ENCODE measurements at places on chromosomes 2 and 18. TPM values are rescaled to one million over a fixed set of nuclear protein-coding genes. Genes with fewer than 3 reads are reported as not detected.

- no peak for DNase-seq
Measured at GRCh38 chr2:237035781-237036475, 49.8 kb upstream of the COPS8 start.

DNA sequence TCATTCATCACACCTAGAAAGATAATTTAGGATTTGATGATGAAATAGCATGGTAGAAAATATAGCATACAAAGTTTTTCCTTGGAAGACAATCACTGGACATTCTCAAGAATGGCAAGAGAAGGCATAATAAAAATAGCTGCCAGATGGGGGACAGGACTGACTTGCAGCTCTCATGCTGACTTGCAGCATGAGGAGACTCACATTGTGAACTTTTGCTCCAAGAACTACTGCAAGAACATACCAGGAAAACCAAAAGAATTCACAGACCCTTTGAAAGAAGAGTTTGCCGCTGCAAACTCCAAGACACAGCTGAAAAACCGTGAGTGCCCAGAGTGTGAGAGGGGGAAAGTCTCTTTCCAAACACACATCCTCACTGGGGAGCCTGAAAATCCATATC, 47.0 kb downstream of the CRYGD start:
- no peak for DNase-seq

Gene MDH1B
- polyA plus RNA-seq: 16.2 TPM

DNA sequence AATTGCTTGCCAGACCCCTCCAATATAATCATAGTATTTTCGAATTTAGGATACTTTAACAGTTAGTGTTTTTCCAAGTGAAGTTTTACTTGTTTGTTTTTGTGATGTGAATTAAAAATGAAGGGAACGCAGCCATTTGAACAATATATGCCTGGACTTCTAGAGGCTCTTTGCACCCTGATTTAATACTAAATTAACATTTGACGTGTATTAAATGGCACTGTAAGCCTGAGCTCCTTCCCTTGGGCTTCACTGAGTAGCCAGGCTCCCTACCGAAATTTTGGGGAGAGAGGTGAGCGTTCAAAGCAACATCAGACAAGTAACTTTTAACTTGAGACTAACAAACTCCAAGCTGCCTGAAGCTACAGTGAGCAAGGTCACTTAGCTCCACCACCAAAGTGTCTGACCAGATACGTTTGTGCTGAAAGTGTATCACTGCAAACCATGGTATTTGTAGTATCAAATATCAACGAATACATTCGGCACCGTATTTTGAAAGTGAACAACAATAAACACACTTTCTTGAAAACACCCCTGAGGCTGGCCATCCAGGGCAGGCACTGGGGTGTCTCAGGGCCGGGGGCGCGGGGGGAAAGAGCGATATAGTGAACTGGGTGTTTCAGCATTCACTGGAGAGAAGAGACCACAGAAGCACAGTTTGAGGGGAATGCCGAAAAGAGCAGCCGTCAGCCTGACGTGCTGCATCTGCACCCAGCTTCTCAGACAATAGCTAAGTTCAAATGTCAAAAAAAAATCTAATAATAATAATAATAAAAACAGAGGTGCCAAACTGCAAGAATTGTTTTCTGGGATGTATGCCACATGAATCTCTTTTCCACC, 7.7 kb upstream of the POU3F3 start:
- DNase-seq: no peak

Gene IL18RAP
- 0.23 TPM for polyA plus RNA-seq

Gene INO80D
- polyA plus RNA-seq: 10.1 TPM

Gene ACAA2
- 276 TPM for polyA plus RNA-seq

- DNase-seq: no peak
Measured at GRCh38 chr18:58276789-58277739, 233.0 kb downstream of the NEDD4L start.

Gene PROC
- 3.6 TPM for polyA plus RNA-seq

DNA sequence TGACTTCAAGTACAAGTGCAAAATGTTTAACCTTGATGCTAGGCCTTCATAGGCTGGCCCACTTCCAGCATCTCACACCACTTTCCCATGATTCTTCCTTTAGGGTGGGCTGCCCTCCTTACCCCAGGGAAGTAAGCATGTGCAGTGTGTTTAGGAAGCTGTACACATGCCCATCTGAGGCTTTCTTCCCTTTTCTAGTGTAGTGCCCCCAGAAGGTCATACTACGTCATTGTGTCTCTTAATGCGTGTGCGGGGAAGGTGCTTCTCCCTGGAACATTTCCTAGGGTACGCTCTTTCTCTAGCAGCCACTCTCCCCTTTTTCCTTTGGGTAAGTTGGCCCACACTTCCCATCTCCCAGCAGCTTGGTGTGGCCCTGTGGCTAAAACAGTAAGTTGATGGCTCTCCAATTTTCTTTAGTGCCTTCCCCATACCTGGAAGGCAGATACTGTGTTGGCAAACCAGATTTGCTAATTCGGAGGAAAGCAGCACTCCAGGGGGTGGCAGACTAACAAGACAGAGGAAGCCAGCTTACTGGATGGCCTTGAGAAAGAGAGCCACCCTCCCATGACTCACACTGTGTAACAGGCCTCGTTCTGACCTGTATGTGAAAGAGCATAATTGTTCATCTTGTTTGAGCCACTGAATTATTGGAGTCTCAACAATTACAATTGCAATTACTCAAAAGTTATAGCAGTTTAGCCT, 1.1 kb upstream of the SULT6B1 start:
- no peak for DNase-seq

DNA sequence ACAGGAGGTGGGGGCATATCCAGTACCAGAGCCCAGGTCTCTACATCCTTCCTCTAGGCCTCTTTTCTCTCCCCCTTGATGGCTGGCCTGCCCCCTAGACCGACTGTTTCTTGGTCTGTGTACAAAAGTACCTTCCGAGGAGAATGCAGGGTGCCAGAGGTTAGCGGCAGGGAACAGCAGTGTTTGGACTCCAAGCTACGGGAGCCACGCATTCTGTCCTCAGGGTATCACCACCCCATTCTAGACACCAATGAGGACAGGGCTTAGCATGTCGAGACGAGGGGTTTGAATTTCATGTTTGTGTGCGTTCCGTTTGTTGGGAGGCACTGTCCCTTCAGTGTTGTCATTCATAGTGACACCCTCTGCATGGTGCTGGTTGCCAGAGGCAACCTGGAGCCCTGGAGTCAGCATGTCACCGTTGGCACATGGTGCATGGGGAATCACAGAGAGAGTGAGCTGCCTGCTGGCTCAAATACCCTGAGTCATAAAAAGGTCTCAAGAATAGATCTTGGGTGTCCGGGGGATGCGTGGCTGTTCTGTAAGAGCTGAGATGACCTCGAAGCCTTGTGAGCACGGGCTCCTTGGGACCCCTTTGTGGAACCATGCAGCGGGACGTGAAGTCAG, 57.2 kb upstream of the LDLRAD4 start:
- no peak for DNase-seq

- no peak for DNase-seq
Measured at GRCh38 chr18:10518595-10519255, 7.1 kb upstream of the NAPG start.

GRCh38 chr2:107276034-107276433, 390.1 kb upstream of the ST6GAL2 start:
- no peak for DNase-seq
